Occipital lobe (tissue), 3 donors: ENCODE measurements at places on chromosomes 11 and 22. TPM values are rescaled to one million over a fixed set of nuclear protein-coding genes. Genes with fewer than 3 reads are reported as not detected.

OR52H1 gene
- total RNA-seq, result 0.47 TPM

DNAJB13 gene
- 0.47 TPM for total RNA-seq

YDJC gene
- total RNA-seq, result 7.0 TPM

MS4A3 gene
- total RNA-seq, result 0.16 TPM

TNNI2 gene
- total RNA-seq, result 0.62 TPM

MMP27 gene
- total RNA-seq, result not detected

OR8A1 gene
- total RNA-seq, result not detected

PNPLA3 gene
- 12.8 TPM for total RNA-seq
